ENCODE measurements at places on chromosomes 11 and 22.

DNA sequence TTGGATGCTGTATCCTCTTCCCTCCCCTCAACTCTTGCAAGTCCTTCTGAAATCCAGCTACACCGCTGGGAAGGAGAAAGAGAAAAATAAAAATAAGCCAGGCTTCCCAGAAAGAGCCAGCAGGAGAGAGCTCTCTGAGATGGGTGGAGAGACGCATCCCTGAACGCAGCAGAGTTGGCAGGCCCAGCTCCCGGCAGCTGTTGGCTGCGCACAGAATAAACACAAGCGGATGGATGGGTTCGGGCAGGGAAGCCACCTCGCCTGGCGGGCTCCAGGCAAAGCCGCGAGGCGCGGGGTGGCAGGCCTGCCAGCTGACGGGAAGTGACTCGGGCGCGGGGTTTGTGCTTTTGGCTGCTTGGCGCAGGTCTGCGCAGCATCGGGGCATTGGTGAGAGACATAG is 537.7 kb downstream of the MIAT start:
- no peak for DNase-seq

- DNase-seq = peak; percentile 61
Measured at GRCh38 chr22:37905534-37906363, at the start of gene MICALL1. MICALL1 (plus strand) TSS chr22:37906297; CDS start chr22:37906423, 126 bp downstream.

GRCh38 chr11:118786657-118787056 is 4.3 kb downstream of the DDX6 start:
- no peak for DNase-seq

GRCh38 chr11:45949992-45950407 is 27.5 kb downstream of the LARGE2 start:
- DNase-seq = no peak

- DNase-seq = no peak
Measured at GRCh38 chr11:72229925-72230763, 5.6 kb downstream of the INPPL1 start.

DNA sequence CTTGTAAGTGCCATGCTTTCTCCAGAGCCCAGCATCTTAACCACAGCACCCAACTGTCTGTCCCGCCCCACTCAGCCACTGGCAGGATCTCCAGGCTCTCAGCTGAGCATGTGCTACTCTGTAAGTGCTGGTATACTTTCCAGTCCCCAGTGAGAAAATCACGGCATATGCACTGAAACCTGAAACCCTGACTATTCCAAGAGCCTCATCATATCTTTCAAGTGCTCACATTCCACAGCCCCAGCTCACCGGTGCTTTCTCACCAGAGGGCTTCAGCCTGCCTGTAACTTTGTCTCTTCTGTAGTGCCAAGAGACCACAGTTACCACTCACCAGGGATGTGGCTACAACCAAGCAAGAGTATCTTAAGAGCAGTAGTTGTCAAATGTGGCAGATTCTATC is 24.4 kb upstream of the PAMR1 start:
- no peak for DNase-seq

DNA sequence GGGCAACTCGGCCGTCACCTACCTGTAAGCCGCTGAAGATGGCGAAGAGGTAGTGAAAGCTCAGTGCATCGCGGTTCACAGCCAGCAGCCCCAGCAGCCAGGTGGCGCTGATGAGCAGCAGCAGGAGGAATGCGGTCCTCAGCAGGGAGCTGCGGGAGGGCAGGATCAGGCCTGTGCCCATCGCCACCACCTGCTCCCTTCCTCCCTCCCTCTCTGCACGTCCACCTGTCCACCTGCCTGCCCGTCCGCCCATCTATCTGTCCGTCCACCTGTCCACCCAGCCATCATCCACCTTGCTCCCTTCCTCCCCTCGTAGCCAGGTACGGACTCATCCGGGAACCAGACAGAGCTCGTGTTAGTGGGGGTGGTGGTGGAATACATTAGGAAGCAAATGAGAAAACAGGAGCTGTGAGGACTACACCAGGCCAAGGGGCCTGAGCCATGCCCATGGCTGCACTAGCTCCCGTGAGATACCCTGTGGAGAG is 32.2 kb downstream of the TRMU start:
- DNase-seq = peak; percentile 60

GRCh38 chr11:118441770-118442275 is 5.5 kb downstream of the KMT2A start:
- no peak for DNase-seq

- DNase-seq = no peak
Measured at GRCh38 chr11:13669544-13670488, 1.3 kb downstream of the FAR1 start.

- DNase-seq = no peak
Measured at GRCh38 chr11:23586173-23586572, 725.9 kb upstream of the CCDC179 start.

Data from stimulated activated CD8-positive, alpha-beta memory T cell treated with anti-CD3 and anti-CD28 coated beads, Interleukin-2, amount 100 ng/mL, for 48 hours (primary cell).